GM04503 (cell line): ENCODE measurements at places on chromosomes 5 and 9.

DNA sequence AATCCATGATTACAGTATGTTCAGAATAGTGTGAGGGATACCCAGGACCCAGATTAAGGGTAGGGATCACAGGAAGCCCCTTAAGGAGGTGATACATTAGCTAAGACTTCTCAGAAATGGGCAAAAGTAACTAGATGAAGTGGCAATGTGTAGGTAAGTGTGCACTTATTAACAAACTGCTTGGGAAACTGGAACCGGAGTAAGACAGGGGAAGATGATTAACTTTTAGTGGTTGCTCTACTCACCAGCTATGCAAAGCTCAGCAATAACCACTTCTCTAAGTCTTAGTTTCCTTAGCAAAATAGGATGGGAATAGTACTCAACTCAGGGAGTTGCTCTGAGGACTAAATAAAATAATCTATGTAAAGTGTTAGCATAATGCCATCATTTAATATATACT is 182.2 kb downstream of the MCTP1 start:
- DNase-seq, result no peak

DNA sequence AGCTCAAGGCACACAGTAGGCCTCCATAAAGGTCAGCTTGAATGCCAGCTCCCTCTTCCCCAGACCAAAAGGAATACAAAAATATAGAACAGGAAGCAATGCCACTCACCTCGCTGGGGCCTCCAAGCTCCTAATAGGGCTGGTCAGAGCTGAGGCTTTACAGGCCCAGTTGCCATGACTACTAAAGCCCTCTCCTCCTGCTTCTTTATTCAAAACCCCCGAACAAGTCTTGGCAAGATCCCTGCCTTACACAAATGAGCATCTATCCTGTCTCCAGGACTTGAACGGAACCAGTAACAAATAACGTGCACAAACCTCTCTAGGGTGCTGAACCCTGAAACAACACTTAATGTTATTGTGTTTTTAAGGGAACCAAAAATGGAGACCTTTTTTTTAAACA is 136.3 kb downstream of the SIL1 start:
- DNase-seq, result no peak

DNA sequence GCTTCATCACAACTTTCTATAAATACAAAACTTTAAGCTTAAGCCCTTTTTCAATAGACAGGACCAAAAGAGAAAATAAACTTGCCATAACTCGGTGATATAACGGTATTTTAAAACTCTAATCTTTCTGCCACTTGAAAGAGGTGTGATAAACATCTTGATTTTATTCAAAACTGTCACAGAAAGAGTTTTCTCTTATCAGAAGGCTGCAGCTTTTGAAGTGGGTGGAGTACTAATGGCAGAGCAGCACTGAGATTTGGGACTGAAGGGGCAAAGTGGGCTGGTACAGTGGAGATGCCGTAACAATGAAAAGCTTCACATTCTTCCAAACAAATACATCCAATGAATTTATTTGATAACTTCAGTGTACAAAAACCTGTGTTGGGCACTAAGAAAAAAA is 92.5 kb downstream of the FBXO38 start:
- DNase-seq, result no peak

DNA sequence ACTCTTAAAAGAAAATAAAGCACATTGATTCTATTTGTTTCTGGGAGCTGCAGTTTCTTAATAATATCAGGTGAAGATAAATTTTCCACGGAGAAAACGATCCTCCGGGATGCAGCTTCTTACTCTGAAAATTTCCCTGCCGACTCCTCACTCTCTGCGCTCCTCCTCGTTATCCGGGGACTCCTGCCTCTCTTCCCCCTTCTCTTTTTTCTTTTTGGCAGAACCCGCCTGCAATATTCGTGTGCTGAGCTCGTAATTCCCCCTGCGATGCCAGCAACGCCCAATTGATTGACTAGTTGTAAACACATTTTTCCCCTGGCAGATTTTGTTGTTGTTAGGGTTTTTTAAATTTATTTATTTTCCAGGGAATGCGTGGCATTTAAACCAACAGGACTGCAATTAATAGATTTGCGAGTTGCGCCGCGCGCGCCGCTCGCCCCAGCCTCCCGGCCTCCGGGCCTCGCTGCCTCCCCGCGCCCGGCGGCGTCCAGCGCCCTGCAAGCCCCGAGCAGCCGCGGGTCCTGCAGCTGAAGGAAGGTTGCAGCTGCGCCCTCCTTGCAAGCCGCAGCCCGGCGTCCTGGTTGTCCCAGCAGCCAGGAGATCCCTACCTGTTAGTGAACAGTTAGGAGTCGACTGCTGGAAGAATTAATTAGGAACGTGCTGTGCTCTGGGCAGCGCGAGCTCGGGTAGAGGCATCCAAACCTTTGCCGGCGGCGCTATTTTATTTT is 2.2 kb downstream of the NTNG2 start:
- no peak for DNase-seq

GRCh38 chr9:36817160-36817834 is 216.8 kb downstream of the PAX5 start:
- no peak for DNase-seq

GRCh38 chr9:35470894-35471293 is 19.0 kb upstream of the RUSC2 start:
- DNase-seq, result peak; percentile 77

- DNase-seq, result no peak
Measured at GRCh38 chr9:33227008-33227398, 13.0 kb upstream of the SPINK4 start.

DNA sequence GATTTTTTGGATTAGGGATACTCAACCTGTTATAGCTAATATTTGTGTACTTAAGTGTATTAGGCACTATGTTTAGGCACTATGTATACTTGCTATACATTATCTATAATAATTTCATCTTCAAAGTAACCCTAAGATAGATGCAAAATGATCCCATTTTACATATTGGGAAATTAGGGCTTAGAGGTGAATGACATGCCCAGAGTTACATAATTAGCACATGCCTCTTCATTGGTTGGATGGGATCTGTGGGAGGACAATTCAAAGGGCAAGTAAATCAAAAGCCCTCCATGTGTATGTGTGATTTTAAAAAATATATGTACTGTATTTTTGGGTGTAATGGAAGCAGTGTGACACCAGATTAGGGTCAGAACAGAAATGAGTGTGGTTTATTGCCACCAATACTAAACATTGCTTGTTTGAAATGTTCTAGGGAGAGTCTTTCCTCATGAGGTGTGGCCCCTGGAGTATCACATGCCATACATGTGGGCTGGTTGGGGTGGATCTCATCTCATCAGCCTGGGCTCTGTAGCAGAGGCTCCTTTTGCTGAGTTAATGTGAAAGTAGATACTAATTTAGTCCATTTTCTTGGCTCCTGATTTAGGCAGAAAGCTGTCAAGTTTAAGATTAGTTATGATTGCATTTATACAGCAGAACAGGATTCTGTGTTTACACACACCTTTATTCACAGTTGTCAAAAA is 5.5 kb downstream of the C9orf85 start:
- no peak for DNase-seq

- no peak for DNase-seq
Measured at GRCh38 chr5:126445502-126446174, 22.4 kb downstream of the GRAMD2B start.

DNA sequence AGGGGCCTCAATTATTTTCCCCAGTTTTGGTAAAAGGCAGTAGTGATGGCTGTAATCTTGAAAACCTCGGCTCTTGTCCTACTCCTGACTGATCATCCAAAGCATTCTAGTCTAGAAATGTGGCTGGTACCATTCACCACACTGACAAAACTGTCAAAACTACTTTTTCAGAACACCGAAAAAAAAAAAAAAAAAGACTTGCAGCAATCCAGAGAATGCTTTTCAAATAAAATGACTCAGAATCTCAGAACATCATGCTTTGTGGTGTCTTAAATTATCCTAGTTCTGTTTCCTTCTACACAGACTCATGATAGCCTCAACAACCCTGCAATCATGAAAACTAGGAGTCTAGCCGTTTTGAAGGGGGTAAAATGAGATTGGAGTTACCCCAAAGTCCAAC is 13.4 kb downstream of the SLC28A3 start:
- DNase-seq, result no peak

DNA sequence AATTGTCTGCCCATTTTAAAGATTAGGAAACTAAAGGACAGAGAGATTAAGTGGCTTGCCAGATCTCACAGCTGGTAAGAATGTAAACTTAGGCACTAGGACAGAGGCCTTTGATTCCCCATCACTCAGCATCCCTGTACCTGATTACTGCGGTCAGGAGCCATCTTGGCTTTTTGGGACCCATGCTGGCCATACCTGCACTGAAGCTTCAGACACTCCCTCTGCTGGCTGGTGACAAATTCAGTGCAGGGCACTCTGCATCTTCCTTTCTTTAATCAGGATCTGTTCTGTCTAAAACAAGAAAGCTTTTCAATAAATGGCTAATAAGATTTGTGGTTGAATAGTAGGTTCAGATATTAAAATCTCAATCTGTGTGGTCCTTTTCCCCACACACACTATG is 215.5 kb upstream of the RORB start:
- no peak for DNase-seq

- DNase-seq, result no peak
Measured at GRCh38 chr9:78393932-78394331, 97.0 kb downstream of the PSAT1 start.

DNA sequence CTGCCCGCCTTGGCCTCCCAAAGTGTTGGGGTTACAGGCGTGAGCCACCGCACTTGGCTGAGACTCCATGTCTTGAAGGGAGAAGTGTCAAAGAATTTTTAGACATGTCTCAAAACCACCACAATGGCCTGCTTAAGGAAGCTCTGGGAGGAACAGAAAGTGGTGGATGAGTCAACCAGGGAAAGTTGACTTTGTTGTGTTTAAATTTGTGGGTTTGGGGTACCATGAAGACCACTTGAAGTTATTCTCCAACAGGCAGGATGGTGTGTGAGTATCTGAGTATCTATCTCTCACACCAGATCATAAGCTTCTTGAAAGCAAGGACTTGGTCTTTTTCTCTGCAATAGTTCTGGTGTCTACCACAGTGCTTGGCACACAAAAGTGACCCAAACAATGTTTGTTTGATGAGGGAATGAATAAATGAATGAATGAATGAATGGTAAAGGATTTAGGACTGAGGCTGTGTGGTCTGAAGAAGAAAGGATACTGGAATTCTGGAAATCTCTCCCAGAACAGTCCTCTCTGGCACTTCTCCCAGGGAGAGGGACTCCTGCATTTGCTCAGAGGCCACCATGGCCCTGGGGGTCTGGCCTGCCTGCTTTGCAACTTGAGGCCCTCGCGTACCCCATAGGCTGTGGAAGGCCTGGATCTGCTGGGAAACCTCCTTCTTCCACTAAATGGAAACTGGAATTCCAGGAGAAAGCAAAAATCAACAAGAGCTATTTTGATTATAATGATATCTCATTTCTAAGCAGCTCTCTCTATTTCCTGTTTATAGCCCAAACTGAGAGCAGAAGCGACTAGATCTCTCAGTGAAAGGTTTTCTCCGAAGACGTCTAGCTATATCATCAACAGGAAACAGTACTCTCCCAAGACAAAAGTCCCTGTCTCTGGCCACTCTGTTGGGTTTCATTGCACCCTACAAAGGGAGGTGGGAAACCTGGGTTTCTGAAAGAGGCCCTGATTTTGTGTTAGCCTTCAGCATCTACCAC is 187.9 kb downstream of the PALM2AKAP2 start:
- no peak for DNase-seq

- DNase-seq, result no peak
Measured at GRCh38 chr5:160844177-160844576, 7.8 kb downstream of the ATP10B start.

DNA sequence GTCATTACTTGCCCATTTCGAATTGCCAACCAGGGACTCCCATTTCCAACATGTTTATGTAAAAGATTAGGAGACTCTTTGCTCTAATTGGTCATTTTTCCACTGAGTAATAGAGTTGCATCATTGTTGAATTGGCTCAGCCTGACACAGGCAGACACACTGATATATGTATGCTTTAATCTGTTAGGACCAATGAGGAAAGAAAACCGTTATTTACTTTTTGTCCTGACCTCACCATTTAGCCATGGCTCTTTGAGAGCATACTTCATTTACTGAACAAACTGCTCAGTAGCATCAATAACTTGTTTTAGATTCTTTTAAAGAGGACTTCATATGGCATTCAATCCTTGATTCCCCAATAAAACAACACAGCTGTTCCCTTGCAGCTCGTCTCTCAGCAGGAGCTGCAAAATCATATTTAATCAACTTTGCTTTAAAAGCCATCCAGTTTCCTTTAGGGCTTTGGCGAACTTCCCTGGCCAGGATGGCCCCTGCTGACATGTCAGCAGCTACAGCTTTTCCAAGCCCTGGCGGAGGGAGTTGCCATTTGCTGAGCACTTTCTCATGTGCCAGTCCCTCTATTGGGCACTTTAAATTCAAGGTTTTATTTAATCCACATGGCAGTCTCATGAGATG is 251.5 kb upstream of the TNC start:
- peak; percentile 57 for DNase-seq

DNA sequence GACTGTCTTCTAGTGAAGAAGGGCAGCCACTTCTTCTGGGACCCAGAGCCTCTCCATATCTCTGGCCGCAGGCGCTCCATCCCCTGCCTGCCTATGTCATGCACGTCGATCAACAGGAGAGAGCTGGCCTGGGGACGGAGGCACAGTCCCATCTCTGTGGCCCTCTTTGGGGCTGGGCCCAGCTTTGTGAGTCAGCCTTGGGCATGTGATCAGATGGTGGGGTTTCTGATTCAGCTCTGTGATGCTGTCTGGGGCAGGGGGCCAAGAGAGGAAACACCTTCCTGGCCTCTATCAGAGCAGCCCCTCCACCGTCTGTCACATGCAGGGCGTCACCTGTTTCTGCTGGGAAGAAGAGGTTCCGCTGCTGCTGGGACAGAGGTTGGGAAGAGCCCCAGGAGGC is 72.6 kb downstream of the MVB12B start:
- DNase-seq, result no peak

DNA sequence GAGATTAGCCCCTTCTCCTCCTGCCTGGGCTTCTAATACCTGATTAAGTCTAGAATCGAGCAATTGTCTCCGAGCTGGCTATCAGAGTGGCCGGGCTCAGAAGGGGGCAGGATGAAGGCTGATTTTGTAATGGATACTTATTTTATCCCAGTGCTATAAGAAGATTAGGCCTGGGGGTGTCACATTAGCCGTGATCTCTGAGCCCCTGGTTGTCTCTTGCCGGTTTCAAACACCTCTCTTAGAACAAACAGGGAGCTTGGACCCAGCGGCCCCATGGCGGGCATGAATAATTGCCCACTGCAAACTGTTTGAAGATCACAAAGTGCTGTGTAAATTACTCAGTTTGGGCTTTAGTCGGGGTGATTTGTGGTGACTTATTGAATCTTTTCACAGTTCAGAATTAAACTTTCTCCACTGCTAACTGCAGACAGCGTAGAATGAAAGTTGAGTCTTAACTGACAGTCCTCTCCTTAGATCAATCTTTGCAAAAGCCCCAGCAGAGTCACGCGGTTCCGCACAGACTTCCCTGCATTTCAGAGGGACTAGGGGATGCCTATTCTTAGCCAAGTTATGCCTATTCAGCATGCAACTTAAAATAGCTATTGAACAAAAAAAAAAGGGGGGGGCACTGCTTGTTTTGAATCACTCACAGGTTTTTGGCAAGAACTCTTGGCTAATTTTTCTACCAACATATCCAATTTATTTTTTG is 200.6 kb upstream of the IRX1 start:
- DNase-seq, result no peak
